ENCODE measurements at places on chromosomes 7 and 10. TPM values are rescaled to one million over a fixed set of nuclear protein-coding genes. Genes with fewer than 3 reads are reported as not detected.

Gene TRPV5
- not detected for total RNA-seq

Gene FOXI2
- total RNA-seq: not detected

Gene VSTM4
- 25.2 TPM for total RNA-seq

Gene COBL
- 52.6 TPM for total RNA-seq

Gene TUBAL3
- not detected for total RNA-seq

Gene OPALIN
- total RNA-seq: not detected

Gene DPYSL4
- total RNA-seq: 22.3 TPM

Gene HMX2
- not detected for total RNA-seq

Gene COL28A1
- total RNA-seq: 2.2 TPM

Gene CRHR2
- total RNA-seq: not detected

Gene GHRHR
- not detected for total RNA-seq

Gene GPNMB
- total RNA-seq: 382 TPM

Gene SYT15
- total RNA-seq: not detected

Gene PPP1R9A
- 8.5 TPM for total RNA-seq

Gene GSTO2
- not detected for total RNA-seq
